NCI-H460 (cell line): ENCODE measurements at places on chromosomes 13 and 19.

- DNase-seq: no peak
These were observed 518 bp downstream of the KLF2 start for GRCh38 chr19:16325161-16325527.

DNA sequence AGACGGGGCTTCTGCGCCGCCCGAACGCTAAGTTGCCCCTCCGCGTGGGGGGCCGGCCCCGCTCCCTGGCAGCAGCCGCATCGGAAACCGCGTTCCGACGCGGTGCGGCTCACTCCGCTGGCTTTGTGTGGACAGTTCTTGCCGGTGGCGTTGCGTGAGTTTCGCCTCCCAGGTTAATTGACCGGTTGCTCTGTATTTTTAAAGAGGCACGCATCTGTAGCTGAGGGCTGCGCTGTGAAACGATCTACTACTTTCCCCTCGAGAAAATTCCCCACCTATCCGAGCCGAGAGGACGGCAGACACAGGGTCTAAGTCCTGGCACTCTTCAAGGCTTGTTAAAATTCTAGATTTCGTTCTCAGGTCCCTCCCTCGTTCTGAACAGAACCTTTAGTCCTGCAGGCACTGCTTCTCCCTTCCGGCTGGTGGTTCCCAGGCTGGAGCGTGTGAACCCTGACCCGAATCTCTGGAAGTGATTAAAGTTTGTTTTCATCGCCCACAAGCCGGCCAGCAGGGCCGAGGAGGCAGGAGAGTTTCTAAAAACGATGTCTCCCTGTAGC is 933 bp downstream of the ARHGEF7 start:
- DNase-seq: no peak

GRCh38 chr19:30873691-30874090 is 475.5 kb downstream of the TSHZ3 start:
- DNase-seq: no peak

DNA sequence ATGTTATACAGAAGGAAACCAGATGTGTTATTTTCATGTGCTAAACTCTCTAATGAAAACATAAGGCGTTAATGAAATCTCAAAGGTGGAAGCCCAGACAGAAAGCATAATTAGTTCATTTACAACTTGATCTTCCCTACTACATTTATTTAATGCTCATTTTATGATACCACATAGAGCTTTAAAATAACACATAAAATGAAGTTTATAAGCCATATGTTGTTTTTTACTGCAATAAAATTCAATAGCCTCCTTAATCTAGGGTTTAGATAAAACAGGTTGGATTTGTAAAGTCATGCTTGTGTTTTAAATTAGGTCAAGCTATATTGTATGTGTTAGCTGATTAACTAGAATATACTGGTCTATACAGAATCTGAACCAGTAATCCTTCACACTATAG is 81.2 kb downstream of the TNFRSF19 start:
- no peak for DNase-seq

- no peak for DNase-seq
These were observed 251.0 kb downstream of the UQCRFS1 start for GRCh38 chr19:28961772-28962500.

DNA sequence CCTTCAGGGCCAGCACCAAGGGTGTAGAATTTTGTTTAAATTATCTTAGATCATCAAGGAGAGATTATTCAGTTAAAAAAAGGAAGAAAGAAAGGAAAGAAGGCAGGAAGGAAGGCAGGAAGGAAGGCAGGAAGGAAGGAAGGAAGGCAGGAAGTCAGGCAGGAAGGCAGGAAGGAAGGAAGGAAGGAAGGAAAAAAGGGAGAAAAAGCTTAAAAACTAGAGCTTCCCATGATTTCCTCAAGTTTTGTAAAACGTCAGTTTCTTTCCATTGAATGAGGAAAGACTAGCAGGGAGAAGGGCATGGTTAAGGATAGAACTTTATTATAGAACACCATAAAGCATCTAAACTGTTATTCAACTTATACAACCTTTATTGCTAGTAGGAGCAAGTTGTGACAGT is 2672.0 kb upstream of the PCDH20 start:
- no peak for DNase-seq
